NCI-H146 (cell line): ENCODE measurements at places on chromosomes 5 and 9.

GRCh38 chr9:19619221-19619620, 169.6 kb downstream of the SLC24A2 start:
- DNase-seq, result no peak

- no peak for DNase-seq
These were observed 191.0 kb downstream of the EPB41L4A start for GRCh38 chr5:112227911-112228631.

DNA sequence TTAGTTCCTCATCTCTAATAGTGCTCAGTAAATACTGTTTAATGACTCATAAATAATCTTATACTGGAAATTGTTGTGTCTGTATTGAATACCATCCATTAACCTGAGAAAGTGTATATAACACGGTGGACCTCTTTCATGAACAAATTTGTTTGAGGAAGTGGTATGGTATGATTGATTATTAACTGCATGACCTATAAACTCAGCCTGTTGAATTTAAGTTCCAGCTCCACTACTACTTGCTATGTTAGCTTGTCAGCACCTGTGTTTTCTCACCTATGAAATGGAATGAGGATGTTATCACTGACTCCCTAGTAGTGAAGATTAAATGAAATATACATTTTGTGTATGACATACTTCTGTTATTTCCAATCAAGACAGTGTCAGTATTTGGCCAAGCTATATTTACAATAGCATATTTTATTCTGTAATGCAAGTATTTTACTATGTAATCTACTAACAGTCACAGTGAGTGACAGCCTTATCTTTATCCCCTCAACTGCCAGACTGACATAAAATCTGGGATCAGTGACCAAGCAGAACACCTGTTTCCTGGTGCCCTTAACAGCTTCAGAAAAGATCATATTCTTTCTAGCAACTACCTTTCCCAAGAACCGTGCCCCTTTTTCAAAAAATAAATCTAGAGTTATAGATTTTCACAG, 77.3 kb upstream of the ITGA1 start:
- DNase-seq, result no peak

DNA sequence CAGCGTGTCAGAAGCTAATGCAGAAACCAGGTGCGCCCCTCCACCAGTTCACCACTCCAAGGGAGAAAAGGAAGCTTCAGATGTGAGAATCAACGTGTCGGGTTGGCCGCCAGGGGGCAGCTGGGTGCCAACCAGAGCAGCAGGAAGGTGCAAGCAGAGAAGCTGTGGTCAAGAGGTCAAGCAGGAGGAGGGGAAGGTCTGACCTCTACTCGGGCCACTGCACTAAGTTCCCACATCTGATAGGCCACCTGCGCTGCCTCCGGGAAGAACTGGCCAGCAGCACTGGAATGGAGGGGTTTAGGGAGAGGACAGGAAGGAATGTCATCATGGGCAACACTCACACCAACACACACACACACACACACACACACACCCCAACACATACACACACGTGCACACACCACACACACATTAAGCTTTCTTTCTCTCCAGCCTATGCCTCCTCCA, 31.4 kb downstream of the ANXA6 start:
- DNase-seq, result peak; percentile 54

DNA sequence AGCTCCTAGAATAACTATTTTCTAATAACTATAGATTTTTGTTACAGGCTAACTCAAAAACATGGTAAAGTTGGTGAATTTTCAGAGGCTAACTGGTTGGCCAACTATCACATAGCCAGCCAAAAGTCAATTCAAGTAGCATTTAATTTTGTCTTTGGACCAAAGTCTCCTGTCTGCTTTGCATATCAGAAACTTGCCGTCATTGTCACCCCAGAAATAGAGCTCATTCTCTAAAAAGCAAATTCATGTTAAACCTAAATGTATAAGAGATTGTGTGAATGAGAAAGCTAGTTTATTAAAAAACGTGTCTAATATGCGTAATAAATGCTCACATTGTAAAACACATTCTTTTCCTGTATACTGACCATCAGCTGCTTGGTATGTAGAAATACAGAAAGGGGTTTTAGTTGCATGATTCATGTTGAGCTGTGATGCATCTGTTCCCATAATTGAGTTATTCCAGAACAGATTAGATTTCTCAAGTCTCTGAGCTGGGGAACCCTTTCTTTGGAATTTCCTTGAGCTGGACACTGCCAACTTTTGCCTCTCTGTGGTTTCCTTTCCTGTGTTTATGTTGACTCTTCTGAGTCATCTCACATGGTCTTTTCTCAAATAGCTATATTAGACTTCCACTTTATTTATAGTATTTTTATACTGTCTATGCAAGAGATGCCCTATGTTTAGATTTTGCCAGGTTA, 7.3 kb downstream of the SRFBP1 start:
- no peak for DNase-seq

DNA sequence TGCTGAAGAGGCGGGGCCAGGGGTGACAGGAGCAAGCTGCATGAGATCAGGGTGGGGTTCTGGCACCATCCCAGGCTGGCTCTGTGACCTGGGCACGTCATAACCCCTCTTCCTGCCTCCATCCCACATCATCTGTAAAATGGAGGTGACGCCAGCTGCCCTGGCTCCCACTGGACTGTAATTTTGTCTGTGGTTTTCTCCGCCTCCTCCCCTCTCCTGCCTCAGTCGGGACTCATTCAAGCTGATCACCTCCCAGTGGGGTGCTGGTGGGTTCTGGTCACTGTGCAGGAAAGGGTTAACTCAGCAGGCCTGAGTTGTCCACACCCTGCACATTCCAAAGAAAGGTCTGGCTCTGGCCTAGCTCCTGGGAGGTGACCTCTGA, 128.2 kb downstream of the RXRA start:
- DNase-seq, result no peak

GRCh38 chr5:78235289-78235688, 59.2 kb downstream of the AP3B1 start:
- DNase-seq, result no peak

DNA sequence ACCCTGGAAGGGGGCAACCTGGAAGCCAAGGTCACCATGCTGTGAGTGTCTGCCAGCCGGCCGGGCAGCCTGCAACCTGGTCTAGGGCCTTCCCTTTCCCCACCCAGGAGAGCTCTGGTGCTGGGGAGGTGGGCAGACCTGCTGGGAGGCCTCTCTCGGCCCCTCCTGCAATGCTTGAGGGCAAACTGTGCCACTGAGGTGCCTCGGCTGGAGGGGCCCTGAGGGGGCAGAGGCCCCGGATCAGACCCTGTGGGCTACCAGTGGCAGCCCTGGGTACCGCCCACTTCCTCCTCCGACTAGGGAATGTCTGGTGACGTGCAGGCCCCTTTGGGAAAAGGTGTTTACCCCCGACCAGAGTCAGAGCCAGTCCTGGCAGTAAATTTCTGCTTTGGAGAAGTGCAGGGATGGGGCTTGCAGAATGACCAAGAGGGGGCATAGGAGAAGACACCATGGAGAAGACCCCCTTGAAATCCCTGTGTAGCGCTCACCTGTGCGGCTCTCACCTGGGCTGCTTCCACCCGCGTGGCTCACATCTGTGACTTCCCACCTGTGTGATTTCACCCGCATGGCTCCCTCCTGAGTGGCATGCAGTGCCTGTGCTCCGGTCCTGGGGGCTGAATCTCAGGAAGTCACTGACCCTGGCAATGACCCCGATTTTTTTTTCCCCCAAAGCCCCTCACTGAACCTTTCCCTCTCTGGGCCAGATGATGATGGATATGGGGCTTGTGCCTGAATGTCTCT, 1.1 kb downstream of the LCN1 start:
- DNase-seq, result no peak
